NCI-H345 (cell line): ENCODE measurements at places on chromosomes 6 and 20.

DNA sequence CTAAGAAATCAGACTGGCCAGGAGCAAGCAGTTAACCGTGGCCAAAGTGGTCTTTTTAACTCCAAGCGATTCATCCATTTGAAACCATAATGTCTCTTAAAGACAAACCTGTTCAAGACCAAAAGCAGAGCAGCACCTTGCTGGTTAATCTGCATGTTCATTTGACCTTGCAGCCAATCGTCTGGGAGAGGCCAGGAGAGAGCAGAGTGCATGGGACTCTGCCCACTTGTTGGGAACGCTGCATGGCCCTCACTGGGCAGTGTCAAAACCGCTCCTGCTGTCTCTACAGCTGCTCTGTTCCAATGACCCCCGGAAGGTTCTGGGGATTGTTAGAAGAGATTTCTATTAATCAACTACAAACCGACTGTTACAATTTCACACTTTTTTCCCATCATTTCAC is 79.6 kb downstream of the OLIG3 start:
- DNase-seq, result no peak

DNA sequence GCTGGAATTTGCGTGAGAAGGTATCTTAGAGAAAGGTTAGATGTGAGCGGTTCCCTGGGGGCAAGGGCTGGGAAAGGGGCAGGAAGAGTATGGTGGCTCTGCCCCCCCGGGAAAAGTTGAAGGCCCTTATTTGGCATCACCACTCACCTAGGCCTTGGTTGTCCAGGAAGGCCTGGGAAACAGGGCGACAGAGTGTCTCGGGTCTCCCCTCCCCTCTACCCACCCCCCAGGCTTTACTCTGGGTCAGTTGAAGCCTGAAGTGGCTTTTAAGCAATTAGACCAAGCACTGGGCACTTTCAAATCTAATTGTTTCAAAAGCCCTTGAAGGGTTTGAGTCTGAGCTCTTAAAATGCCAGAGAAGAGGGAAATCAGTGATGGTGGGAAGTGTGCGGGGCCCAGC is 30.2 kb upstream of the FOXP4 start:
- DNase-seq, result no peak

DNA sequence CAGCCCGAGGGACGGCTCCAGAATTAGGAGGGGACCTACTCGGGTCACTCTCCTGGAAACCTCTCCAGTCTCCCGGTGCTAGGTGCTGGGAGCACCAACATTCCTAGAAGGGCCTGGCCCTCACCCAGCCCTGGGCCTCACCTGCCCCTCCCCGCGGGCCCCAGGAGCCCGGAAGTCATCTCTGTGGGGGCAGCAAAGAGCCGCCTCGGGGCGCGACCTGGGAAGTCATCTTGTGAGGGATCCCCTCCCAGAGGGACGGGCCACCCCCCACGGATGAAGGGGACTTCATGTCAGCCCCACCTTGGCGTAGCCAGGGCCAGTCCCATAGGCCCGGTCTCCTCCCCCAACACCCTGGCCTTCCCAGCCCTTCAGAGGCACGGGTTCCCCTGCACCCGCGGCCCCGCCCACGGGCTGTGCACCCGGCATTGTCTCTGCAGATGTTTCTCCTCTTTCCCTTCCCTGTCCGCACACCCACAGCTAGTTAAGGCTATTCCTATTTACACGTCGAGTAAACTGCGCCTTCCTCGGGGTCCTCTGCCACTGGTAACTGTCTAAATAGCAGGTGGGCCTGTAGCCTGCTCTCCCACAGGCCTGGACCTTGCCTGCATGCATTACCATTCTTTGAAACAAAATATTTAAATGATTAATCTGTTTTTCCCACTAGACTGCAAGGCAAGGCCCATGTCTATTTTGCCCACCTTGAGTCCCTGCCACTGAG is 896 bp upstream of the RNASET2 start:
- peak; percentile 61 for DNase-seq

DNA sequence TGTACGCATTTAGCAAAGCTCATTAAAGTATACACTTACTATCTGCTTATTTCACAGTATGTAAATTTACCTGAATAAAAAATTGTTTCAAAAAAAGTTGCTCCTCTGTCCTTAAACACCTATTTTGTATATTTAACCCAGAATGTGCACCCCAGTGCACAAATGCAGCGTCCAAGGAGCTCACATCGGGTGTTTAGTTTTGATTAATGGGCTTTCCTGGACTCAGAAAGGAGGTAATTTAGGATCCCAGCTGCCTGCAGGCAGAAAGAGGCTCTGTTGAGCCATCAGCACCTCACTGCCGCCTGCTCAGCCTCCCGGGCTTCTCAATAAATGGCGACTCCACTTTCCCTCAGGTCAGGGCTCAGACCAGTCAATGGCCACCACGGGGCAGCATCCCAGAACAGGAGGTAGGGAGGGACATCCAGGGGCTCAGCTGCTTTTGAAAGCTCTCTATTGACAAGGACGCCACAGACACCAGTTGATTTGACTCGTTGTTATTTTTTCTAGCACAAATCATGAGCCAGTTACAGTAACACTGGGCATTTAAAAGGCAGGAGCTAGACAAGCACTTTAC is 70.2 kb upstream of the TBC1D7 start:
- DNase-seq, result no peak

DNA sequence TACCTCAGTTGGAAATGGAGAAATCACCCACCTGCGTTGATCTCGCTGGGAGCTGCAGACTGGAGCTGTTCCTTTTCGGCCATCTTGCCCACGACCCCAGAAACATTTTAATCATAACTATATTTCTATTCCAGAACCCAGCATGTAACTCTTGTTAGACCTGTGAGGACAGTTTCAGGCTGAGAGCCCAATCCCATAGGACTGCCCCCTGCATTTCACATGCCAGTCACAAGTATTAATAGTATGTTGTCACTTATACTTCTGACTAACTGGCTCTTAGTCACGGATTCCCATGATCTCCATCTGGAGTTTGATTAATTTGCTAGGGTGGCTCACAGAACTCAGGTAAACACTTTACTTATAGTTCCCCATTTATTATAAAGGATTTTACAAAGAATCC is 96.0 kb upstream of the PRND start:
- no peak for DNase-seq

DNA sequence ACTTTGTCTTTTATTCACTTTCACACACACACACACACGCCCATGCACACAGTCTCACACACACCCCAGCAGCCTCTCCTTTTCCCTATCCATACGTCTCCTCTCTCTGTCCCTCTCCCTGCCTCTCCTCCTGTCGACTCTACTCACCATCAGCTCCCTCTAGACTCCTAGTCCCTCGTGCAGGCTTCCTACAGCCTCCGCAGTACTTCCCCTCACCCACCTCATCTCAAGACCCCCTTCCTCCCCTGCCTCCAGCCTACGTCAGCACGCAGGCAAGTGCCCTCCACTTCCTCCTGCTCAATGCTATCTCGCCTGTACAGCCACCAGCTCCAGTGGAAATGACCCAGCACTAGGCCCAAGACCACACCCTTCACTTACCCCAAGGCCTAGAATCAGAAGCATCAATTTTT is 820 bp upstream of the TREML2 start:
- no peak for DNase-seq

- DNase-seq, result no peak
Observed at GRCh38 chr20:47676219-47676721, 109.0 kb downstream of the SULF2 start.

DNA sequence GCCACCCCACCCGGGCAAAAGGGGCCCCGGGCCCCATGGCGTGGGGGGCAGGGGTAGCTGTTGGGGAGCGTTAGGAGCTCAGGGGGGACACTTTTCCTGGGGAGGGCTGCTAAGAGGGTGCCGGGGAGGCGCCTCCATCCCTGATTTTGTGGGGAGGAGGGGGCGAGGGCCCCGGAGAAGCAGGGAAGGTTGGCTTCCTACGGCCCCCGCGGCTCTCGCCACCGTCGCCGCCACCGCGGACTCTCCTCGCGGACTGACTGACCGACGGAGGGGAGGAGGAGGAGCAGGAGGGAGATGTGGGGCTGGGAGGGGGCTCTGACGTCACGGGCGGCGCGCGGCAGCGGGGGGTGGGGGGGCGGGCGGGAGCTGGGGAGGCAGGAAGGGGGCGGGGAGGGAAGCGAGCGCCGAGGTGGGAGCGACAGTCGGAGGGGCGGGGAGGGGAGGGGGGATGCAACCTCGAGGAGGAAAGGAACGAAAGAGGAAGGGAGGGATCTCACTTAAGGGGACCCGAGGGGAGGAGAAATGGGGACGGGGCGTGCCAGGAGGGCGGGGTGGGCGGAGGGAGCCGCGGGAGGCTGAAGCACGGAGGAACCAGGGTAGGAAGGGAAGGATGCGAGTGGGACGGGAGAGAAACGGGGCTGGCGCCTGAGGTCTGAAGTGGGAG is 5.1 kb downstream of the GABBR1 start:
- peak; percentile 53 for DNase-seq

DNA sequence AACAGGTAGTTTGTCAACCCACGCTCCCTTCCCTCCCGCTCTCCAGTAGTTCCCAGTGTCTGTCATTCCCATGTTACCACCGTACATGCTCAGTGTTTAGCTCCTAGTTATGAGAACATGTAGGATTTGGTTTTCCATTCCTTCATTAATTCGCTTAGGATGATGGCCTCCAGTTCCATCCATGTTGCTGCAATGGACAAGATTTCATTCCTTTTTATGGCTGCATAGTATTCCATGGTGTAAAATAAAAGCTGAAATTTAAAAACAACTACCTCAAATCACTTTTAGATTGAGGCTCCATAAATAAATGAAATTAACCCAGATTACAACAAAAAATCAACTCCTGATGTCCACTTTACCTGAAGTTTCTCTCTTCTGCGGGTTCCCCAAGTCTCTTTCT is 190.6 kb downstream of the ZNF217 start:
- no peak for DNase-seq

GRCh38 chr6:12343440-12344162 is 53.4 kb downstream of the EDN1 start:
- DNase-seq, result no peak

DNA sequence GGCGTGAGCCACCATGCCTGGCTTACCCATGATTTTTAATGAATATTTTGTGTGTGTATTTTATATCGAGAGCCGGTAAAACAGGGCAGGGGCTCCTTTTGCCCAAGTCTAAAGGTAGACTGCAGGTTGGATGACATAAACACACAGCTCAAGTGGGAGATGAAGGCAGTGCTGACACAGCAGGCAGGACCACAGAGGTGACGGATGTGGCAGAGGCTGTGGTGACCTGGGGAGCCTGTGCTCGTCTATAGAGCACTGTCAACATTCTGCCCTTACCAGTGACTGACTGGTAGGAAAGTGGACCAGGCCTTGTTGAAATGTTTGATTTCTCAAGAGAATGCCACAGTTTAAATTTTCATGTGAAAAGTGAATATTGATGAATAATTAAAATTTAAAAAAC is 137.5 kb downstream of the ZFP64 start:
- no peak for DNase-seq

DNA sequence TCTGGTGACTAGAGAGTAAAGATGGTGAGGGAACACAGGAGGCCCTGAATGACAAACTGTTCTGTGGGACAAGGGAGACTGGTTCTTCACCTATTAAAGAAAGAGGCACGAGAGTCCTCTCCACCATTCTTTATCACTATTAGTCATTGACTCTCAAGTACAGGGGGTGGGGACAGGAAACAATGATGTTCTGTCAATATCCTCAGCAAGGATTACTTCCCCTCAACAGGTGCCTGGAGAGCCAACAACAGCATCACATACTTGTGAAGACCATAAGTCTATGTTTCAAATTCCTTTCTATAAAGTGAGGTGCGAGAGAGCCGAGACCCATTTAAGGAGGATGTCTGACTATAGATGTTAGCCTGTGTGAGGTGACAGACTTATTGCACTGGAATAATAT is 72.4 kb upstream of the TBC1D7 start:
- DNase-seq, result no peak

DNA sequence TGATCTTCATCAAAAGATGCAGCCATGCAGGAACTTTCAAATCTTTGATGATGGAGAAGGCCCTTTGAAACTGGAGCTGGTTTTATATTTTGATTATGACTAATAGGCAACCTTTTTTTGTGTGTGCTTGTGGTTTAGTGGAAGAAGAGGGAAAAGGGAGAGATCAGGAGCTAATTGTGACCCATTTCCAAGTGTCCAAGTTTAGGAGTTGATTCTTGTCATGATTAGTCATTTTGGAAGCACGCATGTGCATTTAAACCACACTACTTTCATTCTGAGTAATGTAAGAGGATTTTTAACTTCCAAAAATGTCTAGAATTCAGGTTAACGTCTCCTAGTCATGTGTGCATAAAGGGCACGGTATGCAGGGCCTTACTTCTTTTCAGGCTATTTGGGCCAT is 3.5 kb downstream of the FOXO3 start:
- no peak for DNase-seq

- no peak for DNase-seq
Observed at GRCh38 chr6:75236630-75237029, 7.0 kb downstream of the COX7A2 start.
